ENCODE measurements at places on chromosomes 2 and 18.

DNA sequence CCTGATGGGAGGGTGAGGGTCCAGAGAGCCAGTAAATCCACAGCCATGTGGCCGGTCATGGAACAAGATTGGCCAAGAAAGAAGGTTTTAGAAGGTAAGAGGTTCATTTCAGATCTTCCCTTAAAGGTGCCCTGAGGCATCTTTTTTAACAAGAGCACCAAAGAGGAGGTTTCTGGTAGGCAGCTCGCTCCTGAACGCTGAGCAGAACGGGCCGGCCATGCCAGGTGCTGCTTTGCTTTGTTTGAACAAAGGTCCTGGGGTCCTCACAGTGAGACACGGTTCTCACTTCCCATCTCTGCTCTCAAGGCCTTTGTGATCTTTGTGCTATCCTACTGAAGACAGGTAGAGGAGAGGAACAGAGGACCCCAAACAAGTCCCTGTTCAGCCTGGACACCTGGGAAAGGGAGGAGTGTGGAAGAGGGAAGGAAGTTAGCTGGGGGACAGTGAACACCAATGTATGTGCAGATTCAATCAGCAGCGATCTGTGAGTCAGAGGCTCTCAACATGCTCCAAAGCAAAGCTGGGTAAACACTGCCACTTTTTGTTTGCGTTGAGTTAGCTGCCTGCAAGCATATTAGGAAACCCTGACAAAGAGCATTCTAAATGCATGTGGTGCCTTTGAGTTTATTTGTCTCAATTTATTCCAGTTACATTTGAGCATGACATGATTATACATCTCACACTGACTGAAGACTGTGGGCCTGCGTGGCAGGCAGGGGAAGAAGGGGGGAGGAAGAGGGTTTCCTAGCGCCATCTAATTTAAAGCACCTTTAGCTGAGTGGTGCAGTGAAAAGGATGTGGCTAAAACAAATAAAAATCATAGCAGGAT is 102.4 kb downstream of the ASB1 start:
- DNase-seq, result no peak

DNA sequence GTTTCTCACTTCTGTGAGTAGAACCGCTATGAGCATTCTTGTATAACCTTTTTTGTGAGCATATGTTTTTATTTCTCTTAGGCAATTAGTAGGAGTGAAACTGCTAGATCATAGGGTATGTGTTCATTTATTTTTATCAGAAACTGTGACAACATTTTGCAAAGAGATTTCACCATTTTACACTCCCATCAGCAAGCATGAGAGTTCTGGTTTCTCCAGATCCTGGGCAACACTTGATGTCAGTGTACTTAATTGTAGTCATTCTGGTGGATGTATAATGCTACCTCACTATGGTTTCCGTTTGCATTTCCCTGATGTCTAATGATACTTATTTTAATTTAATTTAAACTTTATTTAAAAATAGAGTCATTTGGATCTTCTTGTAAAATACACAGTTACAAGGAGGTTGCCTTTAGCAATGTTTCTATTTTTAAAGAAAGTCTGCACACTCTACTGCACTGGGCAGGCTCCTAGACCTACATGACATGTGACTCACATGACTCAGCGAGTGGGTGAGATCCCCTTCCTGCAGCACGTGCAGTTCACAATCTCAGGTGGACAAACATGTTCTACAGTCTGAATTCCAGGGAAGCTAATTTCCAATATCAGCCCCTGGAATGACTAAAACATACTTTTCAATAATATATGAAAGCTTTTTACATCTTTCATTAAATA is 127.0 kb upstream of the BCL2L11 start:
- peak; percentile 82 for DNase-seq

DNA sequence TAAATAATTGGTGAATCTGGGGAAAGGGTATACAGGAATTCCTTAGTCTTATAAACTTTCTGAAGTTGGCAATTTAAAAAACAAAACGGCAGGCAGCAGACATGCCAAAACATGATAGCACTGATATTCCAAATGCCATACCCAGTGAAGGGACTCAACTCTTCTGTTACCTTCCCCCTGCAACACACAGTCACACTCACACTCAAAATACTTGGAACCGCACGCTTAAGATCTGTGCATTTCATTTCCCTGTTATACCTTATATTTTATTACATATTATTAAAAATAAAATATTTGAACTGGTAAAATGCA is 123.4 kb downstream of the ZFP36L2 start:
- no peak for DNase-seq

GRCh38 chr18:62612776-62613175 is 90.0 kb downstream of the ZCCHC2 start:
- DNase-seq, result no peak

GRCh38 chr18:2846636-2847316 is at the start of gene EMILIN2:
EMILIN2 (plus strand) TSS chr18:2847006; CDS start chr18:2847189, 183 bp downstream.
- DNase-seq, result no peak

DNA sequence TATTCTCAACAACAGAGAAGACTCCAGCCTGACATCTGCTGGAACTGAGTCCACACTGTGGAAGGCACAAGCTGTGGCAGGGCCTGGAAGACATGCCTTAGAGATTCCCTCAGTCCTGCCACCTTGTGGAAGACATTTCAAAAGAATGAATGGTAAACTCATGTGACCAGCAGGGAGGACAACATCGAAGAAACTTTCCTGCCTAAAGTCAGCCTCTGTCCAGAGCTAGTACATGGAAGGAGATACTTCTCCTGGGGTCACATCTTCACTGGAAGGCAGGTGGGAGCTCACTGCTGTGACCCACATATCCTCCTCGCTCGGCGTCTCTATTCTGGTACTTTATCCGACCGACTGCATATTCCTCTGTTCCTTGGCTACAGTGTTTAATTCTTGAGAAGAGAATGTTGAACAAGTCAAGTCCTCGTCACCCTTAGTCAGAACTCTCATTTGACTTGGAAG is 59.5 kb downstream of the PUM2 start:
- DNase-seq, result peak; percentile 45

DNA sequence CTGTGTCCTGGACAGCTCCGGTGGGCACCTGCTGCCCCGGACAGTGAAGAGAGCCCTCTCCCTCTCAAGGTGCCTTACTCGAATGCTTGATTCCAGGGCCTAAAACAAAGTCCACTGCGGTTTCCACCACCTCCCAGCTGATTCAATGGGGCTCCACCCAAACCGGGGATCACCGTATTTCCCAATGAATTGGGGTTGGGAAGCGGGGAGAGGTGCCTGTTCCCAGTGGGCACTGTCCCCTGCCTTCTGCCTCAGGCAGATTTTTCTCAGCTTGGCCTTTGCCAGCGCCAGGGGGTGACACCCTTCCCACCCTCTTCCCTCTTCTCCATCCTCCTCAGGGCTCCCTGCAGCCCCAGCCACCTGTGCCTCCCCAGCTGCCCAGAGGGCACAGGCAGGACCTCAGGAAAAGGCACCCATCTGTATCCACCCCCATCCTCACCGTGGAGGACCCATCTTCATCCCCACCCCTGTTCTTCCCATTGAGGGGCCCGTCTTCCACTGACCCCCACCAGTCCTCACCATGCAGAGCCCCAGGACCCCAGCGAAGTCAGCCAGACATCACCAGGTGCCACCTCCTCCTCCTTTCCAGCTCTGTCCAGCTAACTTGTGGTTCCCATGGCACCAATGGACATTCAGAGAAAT is 66.7 kb upstream of the HPCAL1 start:
- no peak for DNase-seq

DNA sequence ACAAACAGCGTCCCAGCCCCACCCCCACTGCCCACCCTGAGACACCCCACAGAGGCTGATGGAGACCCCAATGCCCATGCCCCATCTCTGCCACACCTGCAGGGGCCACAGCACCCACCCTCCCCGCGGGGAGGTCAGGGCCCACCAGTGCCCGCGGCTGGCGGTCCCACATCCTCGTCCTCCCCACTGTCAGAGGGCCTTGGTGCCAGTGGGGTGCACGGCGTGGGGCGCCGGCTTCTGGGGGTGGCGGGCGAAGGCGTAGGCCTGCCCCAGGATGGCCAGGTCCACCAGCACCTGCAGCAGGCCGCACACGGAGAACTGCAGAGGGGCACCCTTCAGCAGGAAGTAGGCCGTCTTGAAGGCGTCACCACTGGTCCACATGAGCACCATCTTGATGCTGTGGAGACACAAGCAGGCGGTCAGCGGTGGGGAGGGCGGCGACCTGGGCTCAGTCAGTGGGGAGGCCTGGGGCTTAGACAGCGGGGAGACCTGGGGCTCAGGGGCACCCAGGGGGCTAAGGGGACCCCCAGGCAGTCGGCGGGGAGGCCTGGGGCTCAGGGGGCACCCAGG is 47.6 kb downstream of the SLC66A2 start:
- no peak for DNase-seq

GRCh38 chr2:63765117-63765516 is 76.6 kb upstream of the UGP2 start:
- DNase-seq, result no peak

DNA sequence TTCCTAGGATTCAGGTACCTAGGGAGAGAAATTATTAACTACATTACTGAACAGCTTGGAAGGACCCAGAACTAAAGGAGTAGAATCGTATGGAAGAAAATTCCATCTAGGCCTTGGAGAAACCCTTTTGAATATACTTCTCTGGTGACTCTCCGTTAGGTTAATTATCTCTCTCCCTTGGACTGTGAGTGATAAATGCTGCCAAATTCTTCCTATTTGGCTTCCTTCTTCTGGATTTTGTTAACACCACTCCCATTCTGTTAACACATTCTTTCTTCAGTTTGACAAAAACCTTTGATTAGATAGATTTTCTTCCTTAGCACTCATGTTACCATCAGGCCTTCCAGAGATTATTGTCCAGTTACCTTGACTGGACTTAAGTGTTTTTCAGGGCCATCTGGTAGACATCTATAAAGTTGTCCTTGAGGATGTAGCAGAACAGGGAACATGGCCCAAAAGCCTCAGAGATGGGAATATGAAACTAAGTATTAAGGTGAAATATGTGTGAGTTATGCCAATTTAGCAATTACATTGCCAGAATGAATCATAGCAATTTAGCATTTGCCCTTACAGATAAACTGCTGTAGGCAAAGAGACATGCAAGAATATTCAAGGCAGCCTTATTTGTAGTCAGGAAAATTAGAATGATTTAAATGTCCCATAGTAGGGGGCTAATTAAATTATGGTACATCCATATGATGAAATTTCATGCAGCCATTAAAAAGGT is 6.7 kb downstream of the CYP27A1 start:
- DNase-seq, result no peak

DNA sequence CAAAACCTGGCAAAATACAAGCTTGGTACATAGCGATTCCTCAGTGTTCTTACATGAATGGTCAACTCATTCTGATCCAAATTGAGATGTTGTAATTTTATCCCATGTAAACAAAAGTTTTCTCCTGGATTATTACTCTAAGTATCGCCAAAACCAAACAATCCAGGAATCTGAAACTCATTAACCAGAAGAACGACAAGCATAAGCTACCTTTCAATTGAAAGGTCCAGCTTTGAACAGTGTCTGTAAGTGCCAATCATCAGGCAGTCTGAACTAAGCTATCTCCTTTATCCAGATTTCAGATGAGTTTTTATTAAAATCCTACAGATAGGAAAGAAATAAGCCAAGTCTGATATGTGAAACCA is 2.4 kb downstream of the MEX3C start:
- DNase-seq, result no peak

- no peak for DNase-seq
These were observed 83.7 kb upstream of the PROKR1 start for GRCh38 chr2:68559692-68560091.

DNA sequence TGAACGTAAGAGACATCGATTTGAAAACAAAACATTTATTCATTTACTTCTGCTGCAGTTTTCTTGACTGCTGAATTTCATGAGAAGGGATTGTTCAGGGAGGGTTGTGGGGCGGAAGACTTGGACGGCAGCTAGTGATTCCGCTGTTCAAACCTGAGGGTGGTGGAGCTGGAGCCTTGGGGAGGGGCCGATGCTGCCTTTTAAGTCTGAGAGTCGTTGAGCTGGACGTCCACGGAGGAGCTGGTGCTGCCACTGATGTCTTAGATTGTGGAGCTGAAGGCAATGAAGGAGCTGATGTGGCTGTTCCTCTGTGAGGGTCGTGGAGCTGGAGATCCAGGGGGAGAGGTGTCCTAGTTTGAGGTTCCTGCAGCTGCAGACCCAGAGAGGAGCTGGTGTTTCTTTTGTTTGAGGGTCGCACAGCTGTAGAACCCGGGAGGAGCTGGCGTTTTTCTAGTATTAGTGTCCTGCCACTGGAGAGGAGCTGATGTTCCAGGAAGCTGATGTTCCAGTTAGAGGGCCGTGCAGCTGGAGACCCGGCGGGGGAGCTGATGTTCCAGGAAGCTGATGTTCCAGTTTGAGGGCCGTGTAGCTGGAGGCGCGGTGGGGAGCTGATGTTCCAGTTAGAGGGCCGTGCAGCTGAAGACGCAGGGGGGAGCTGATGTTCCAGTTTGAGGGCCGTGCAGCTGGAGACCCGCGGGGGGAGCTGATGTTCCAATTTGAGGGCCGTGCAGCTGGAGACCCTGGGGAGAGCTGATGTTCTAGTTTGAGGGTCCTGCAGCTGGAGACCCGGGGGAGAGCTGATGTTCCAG is 150.9 kb downstream of the RTP5 start:
- no peak for DNase-seq

DNA sequence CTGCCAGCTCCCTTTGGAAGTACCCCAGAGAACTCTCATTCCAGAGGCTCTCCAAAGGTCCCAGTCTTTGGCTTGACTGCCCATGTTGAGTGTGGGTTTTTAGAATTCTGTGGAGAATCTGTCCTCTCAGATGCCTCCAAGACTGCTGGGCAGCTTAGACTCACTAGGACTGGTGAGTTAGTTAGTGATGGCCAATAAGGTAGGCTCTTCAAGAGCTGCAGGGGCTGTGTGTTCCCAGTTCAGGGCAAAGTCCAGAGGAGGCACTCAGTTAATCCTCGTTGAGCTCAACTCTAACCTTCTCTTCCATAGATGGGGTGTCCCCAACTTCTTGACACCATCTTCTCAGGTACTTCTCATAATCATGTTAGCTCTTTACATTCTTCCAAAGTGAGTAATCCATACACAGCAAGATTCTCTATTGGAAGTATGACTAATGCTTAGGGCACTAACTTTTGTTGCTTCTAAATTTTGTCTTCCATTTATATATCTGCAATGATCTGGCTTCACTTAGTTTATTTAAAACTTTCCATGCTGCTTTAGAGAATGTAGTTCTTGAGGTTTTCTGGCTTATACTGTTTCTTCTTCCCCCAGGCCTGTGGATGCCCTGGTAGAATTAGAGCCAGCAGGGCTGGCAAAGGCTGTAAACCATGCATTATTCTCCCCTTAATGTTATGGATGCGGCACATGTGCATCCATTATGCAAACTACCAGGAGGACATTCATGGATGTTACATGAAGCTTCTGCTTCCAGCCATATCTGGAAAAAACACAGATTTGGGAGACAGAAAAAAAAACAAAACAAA is 88.9 kb downstream of the POLE4 start:
- no peak for DNase-seq
